ENCODE measurements at places on chromosomes 7 and 10.

- DNase-seq, result no peak
Observed at GRCh38 chr10:84232376-84232775, 7.0 kb upstream of the LRIT2 start.

GRCh38 chr7:123846217-123846891 lies 1.4 kb downstream of the HYAL4 start:
- DNase-seq, result no peak

DNA sequence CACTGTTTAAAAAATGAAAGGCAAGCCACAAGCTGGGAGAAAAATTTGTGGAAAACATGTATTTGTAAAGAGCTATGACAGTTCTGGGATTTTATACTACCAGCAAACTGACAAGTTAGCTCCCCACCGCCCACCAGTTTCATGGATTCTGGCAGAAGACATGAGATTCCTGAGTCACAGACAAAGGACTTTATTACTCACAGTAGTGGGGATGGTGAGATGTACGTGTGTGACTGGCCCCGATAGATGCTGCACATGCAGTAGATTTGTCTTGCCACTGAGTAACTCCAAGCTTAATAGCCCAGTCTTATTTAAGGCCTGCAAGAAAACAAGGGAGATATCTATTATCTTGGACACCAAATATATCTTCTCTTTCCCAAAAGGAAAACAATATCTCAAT lies 281.7 kb downstream of the AHR start:
- DNase-seq, result no peak

DNA sequence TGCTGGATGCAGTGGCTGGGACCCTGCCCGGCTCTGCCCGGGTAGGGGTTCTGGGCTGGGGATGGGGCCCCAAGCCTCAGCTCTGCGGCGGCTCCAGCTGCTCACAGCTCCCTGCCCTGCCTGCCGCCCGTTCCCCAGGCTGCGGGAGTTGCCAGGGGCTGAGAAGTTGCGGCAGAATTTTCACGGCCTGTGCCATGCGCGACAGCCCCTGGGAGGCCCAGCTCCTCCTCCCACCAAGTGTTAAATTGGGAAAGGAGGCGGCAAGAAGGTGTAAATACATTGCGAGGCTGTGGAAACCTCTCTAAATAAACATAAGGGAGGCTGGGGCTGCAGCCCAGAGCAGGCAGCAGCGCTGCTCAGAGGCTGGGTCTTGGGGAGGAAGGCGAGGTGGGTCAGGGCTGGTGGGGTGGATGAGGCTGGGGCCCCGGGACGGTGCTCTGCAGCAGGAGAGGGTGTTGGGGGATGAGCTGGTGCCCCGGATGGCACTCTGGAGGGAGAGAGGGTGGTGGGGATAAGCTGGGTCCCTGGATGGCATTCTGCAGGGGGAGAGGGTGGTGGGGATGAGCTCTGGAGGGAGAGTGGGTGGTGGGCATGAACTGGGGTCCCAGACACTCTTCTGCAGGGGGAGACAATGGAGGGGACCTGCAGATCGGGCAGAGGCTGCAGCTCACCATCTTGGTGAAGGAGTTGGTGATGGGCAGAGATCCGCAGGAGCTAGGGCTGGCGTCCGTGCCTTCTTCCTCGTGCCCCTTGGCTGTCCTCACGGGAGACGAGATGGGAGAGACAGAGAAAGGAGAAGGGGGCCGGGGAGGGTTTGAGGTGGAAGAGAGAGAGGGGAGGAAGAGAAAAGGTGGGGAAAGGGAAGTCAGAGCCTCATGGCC lies 85.5 kb upstream of the GNA12 start:
- no peak for DNase-seq

DNA sequence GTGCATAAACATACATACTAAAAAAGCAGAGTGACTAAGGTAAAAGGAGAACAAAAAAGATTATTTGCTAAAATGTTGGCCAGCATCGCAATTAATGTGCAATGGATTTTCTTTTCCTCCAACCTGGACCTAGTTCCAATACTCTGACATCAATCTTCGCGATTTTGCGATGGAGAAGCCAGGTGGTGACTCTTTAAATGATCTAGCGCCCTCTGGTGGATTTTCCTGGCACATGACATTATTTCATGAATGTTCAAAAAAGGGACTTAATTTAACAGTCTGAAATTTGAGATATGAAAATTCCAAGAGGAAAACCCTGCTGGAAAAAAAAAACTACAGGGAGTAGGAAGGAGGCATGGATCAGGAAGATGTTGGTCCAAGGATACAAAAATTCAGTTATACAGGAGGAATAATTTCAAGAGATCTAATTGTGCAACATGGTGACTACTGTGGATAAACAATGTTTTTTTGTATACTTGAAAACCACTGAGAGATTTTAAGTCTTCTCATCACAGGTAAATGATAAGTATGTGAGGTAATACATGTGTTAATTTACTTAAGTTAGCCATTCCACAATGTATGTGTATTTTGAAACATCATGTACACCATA lies 4.3 kb upstream of the KCNMA1 start:
- DNase-seq, result peak; percentile 87

DNA sequence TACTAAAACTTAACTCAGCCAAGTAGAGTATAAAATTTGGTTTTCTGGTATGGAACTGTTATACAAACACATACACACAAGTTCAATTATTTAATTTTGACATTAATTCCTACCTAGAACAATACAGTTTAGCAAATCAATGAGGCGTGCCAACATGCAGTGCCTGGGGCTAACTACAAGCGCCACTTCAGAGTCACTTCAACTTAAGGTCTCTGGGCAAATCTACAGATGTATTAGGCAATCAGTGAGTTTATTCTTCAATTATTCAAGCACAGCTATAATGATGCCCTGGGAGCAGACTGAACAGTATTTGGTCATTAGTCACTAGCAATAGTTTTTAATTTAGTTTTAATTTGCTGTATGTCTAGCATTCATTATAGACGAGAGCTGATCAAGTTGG lies 51.6 kb downstream of the HIBADH start:
- no peak for DNase-seq

DNA sequence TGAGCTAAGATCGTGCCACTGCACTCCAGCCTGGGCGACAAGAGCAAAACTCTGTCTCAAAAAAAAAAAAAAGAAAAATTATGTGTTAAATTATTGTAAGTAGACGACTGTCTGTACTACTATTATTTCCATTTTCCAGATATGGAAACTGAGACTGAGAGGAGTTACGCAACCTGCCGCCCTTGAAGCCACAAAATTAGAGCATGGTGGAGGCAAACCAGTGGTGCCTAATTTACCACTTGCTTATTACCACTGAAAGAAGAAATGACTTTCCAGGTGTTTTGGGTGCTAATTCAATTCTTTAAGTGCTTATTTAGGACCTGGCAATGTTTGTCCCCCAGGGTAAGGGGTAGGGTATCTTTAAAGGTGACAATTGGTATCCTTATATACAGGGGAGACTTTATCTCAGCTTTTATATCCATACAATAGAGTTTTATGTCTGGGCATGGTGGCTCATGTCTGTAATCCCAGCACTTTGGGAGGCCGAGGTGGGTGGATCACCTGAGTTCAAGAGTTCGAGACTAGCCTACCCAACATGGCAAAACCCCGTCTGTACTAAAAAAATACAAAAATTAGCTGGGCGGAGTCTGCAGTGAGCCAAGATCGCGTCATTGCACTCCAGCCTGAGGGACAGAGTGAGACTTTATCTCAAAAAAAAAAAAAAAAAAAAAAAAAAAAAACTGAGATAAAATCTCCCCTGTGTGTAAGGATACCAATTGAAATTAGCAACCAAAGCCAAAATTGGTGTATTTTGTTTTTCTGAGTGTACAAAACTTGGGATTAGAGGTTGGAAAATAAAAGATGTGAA lies 16.6 kb upstream of the CAMK1D start:
- no peak for DNase-seq

DNA sequence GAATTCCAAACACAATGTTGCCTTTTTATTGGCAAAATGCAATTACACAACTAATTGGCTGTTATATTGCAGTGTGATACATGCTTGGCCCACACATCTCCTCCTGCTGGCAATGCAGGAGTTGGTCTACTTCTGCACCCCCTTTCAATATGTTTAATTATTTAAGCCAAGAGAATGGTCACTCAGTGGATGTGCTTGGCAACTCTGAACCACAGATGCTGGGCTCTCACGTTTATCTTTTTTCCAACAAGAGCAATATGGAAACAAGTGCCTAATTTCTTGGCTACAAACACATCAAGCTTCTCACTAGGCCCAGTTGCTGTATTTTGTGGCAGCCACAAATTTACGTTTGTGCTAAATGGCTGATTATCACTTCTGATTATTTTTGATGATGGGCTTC lies 1149.2 kb upstream of the CELF2 start:
- DNase-seq, result no peak

GRCh38 chr10:107152087-107152486 lies 12.4 kb downstream of the SORCS1 start:
- DNase-seq, result no peak

DNA sequence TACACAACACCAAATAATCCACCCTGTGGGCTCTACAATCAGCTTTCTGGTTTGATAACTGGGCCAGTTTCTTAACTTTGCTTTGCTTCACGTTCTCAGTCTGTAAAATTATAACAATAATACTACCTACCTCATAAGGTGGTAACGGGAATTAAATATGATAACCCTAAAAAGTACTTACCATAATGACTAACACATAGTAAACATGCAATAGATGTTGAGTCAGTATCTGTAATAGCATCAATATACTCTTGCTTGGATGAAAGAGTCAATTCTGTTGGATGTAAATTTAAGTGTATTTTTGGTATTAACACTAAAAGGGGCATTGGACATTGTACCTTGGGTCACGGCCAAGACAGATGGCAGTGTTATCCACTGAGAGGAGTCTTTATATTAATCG lies 160.5 kb downstream of the FOXP2 start:
- no peak for DNase-seq

DNA sequence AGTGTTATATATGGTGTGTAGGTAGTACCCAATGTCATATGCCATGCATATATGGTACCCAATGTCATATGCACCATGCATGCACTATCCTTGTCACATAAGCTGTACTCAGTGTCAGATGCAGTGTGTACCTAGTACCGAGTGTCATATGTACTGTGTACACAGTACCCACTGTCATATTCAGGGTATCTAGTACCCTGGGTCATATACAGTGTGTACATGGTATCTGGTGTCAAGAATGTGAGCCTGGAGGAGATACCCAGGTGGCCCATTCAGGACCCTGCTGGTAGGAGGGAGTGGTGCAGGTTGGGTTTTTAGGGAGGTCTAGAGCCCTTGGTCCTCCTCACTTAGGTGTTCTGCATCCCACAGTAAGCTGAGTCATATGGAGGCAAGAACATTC lies 1.8 kb downstream of the ZMYND11 start:
- DNase-seq, result peak; percentile 44

DNA sequence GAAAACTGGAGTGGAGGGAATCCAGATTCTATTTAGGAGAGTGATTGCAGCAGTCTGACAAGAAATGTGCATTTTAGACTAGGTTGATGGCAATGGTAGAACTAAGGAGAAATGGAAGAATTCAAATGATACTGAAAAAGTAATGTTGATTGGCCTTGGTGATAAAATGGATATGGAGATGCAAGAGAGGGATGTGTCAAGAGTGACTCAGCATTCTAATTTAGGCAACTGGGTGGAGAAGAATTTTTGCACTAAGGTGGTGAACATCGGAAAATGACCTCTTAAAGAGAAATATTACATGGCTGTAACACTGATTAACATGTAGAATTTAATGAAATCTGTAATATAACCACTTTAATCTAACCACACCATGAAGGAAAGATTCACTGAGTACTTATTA lies 806.5 kb downstream of the PHTF2 start:
- no peak for DNase-seq

- DNase-seq, result no peak
Observed at GRCh38 chr10:74822101-74822500, 4.3 kb upstream of the KAT6B start.

DNA sequence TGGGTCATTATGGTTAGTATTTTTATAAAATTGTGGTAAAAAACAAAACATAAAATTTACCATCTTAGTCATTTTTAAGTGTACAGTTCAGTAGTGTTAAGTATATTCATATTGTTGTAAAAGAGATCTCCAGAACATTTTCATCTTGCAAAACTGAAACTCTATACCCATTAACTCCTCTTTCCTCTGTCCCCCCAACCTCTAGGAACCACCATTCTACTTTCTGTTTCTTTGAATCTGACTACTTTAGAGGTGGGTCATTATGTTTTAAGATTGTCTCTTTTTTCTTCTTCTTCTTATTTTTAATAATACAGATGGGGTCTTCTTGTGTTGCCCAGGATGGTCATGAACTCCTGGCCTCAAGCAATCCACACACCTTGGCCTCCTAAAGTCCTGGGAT lies 84.1 kb downstream of the DOCK4 start:
- DNase-seq, result no peak

DNA sequence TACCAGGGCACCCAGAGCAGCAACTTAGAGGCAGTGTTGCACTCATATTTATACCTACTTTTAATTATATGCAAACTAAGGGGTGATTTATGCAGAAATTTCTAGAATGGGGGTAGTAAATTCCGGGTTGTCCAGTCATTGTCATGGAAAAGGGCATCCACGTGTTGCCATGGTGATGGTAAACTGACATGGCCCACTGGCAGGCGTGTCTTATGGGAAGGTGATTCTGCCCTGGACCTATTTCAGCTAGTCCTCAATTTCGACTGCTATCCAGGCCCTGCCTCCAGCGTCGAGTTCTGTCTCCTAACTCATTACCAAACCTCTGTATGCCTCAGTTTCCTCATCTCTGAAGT lies 12.8 kb downstream of the SNX8 start:
- no peak for DNase-seq

Measured in ACHN (cell line).